ENCODE measurements at places on chromosomes 4 and X. TPM values are rescaled to one million over a fixed set of nuclear protein-coding genes. Genes with fewer than 3 reads are reported as not detected.
A peak's percentile ranks its signal among the peaks of the same experiment; 100 is the strongest.

GRCh38 chr4:56745042-56745441 is 63.9 kb upstream of the HOPX start:
- no peak for DNase-seq

GRCh38 chr4:109432696-109433095 is 919 bp upstream of the SEC24B start:
- no peak for DNase-seq

GRCh38 chrX:54413753-54414152 is 26.5 kb upstream of the TSR2 start:
- no peak for DNase-seq

- DNase-seq = peak; percentile 90
Observed at GRCh38 chrX:154411981-154412340, 622 bp downstream of the TAFAZZIN start.

PLAC8 gene
- 1.7 TPM for total RNA-seq

- DNase-seq = peak; percentile 65
Observed at GRCh38 chrX:10156199-10157031, at the start of gene CLCN4. CLCN4 (plus strand) TSS chrX:10156975; CDS start chrX:10185033, 28,058 bp downstream.

DDX53 gene
- total RNA-seq = not detected

POU4F2 gene
- not detected for total RNA-seq

DNA sequence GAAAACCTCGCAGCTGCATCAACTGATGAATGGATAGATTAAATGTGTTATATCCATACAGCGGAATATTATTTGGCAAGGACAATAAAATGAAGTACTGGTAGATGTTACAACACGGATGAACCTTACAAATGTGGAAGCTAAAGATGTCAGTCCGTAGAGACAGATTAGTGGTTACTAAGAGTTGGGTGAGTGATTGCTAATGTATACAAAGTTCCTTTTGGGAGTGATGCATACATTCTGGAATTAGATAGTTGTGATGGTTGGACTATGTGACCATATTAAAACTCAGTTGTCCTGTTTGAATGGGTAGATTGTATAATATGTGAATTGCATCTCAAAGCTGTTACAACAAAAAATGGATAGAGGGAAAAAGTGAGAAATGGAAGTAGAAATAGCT is 2.8 kb downstream of the FIP1L1 start:
- no peak for DNase-seq

DNA sequence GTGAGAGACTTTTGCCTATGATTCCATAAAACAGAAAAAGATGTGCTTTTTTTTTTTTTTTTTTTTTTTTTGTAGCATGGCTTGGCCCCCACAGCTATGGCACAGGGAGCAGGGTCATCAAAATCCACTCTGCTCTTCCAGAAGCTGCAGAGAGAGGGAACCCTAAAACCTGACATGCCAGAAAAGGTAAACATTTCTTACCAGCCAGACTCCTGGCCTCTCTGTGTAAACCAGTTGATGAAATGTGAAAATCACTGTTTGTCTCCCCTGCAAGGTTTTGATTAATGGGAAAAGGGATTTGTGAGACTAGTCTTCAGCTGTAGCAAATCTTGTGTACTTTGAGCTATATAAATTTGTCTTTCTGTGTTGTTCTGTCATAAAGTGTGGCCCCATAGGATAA is 105.9 kb downstream of the ARSJ start:
- no peak for DNase-seq

LEF1 gene
- total RNA-seq = 3.1 TPM

All from sigmoid colon (tissue), 7 donors.